ENCODE measurements at places on chromosomes 7 and 10. TPM values are rescaled to one million over a fixed set of nuclear protein-coding genes. Genes with fewer than 3 reads are reported as not detected.

DNA sequence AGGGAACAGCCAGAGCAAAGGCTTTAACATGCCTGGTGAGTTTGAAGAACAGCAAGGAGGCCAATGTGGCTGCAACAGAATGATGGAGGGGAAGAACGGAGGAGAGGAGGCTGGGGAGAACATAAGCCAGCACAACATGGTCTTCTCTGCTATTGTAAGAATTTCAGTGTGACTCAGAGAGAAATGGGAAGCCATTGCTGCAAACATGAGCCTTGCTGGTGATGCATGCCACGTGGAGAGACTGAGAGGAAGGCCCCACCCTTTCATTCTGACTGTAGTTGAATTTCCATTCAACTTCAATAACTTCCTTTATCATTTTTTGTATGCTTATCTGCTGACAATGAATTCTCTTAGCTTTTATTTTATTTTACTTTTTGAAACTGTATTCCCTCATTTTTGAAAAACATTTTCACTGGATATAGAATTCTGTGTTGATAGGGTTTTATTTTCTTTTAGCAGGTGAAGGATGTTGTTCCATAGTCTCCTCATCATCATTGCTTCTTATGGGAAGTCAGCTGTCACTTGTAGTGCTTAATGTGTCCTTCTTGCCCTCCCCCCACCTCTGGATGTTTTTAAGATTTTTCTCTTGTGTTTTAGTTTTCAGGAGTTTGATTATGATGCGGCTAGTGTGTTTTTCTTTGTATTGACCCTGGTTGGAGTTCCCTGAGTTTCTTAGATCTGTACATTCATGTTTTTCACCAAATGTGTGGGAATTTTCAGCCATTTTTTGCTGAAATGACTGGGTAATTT lies 46.4 kb upstream of the LEP start:
- H3K27me3 ChIP-seq = peaks cover 2% of the 10 kb centered on the region
- no peaks in the 10 kb centered on the region for H3K36me3 ChIP-seq
- H3K27ac ChIP-seq = no peak overlapping the region
- peaks cover 8% of the 10 kb centered on the region for H3K4me1 ChIP-seq
- no peak overlapping the region for H3K4me3 ChIP-seq

GRCh38 chr7:32022966-32023365 lies 47.2 kb downstream of the PDE1C start:
- no peak overlapping the region for H3K4me3 ChIP-seq
- no peaks in the 10 kb centered on the region for H3K27me3 ChIP-seq
- no peak for DNase-seq
- H3K27ac ChIP-seq = no peak overlapping the region

CEP41 gene
- polyA plus RNA-seq = 9.3 TPM

PDE1C gene
- 0.11 TPM for polyA plus RNA-seq

CYP2C8 gene
- 0.89 TPM for polyA plus RNA-seq

FEZF1 gene
- polyA plus RNA-seq = 15.7 TPM

GRCh38 chr7:74138945-74139843 lies 35.0 kb upstream of the EIF4H start:
- no peak overlapping the region for H3K4me3 ChIP-seq
- no peaks in the 10 kb centered on the region for H3K4me1 ChIP-seq
- H3K27ac ChIP-seq = 0 out of 2 replicates have a peak overlapping the region, but pooled peaks have one; percentile 21
- H3K36me3 ChIP-seq = no peaks in the 10 kb centered on the region
- DNase-seq = peak; percentile 67
- H3K27me3 ChIP-seq = no peaks in the 10 kb centered on the region

- H3K4me3 ChIP-seq = no peak overlapping the region
- H3K27ac ChIP-seq = no peak overlapping the region
- DNase-seq = no peak
- peaks cover 2% of the 10 kb centered on the region for H3K4me1 ChIP-seq
- H3K27me3 ChIP-seq = no peaks in the 10 kb centered on the region
- H3K36me3 ChIP-seq = no peaks in the 10 kb centered on the region
These were observed 21.1 kb downstream of the FAM53B start for GRCh38 chr10:124722798-124723783.

PTPN20 gene
- polyA plus RNA-seq = not detected

DNA sequence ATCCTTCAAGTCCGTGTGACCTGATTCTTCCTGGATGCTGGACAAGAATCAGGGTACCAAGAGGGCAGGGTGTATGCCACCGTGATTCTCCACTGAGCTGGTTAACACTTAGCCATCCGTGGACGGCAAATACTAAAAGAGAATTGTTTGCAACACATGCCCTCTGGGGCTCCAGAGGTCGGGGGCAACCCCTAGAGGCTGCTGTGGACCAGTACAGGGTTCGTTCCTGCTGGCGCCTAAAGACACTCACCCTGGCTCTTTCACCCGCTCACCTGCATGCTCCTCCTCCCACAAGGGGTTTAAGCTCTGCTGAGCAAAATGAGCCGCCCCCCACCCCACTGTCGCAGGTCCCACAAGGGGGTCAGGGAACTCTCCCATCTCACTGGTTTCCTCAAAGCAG lies 148.7 kb upstream of the ITGB1 start:
- H3K4me3 ChIP-seq = no peak overlapping the region
- H3K27ac ChIP-seq = no peak overlapping the region
- DNase-seq = no peak
- no peaks in the 10 kb centered on the region for H3K36me3 ChIP-seq

DNA sequence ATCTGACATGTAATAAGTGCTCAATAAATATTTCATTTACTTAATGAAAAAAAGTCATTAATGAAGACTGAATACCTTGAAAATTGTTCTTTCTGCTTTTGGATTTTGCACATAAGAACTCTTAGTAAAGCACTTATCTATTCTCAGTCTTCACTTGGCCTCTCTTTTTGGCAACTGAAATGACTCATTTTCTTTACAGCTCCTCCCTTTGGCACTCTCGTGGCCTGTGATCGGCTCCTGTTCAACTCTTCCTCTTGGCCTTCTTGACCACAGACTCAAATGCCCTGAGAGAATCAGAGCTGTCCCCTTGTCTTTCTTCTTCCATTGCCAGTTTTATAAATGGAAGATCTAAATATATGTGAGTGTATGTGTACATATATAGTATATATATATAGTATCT lies 54.2 kb downstream of the FOXP2 start:
- no peak overlapping the region for H3K27ac ChIP-seq
- no peaks in the 10 kb centered on the region for H3K27me3 ChIP-seq
- DNase-seq = no peak
- no peaks in the 10 kb centered on the region for H3K4me1 ChIP-seq
- no peak overlapping the region for H3K4me3 ChIP-seq

DNA sequence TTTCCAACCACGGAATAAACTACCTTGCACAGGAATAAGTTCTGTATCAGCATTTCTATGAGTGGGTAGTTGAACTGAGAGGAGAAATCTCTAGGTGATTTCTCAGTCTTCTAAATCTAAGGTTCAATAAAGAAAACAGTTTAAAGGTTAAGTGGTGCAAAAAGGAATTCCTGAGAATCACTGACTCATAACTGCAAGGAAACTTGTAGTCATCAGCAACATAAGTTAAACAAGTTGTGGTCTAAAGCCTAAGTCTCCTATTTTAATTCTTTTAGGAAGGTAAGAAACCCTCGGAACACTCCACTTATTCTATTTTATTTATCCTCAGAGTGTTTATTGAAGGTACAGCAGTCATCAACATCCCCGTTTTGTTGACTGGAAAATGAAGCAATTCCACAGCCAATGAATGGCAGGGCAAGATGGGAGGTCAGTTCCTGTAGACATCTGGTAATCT lies 92.4 kb upstream of the PIK3CG start:
- no peaks in the 10 kb centered on the region for H3K4me1 ChIP-seq
- no peaks in the 10 kb centered on the region for H3K36me3 ChIP-seq
- no peak overlapping the region for H3K4me3 ChIP-seq
- no peak overlapping the region for H3K27ac ChIP-seq

DNA sequence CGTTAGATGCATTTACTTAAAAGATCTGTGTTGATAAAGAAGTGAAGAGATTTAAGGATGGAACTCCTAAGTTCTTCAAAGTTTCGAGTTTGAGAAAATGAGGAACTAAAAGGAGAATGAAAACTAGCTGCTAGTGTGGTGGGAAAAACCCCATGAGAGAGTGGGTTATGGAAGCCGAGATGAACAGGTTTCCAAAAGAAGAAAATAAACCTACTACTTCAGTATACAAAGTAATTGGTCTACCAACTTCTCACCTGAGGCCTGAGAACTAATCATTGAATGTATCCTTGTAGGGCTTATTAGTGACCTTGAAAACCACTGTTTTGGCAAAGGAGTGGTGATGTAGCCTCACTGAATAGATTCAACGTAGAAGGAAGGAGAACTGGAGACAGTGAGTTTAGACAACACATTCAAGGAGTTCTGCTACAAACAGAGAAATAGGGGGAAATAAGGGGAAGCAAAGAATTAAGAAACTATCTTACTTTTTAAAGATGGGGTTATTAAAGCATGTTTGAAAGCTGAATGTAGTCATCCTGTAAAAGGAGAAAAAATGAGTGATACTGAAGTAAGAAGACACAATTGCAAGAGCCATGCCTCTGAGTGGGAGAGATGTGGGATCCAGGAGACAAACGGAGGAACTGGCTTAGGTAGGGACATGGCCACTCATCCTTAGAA lies 50.8 kb downstream of the CH25H start:
- no peaks in the 10 kb centered on the region for H3K4me1 ChIP-seq
- no peaks in the 10 kb centered on the region for H3K36me3 ChIP-seq
- DNase-seq = no peak
- H3K4me3 ChIP-seq = no peak overlapping the region
- H3K27me3 ChIP-seq = no peaks in the 10 kb centered on the region

GRCh38 chr7:102175423-102176170 lies 111.1 kb upstream of the SH2B2 start:
- no peak for DNase-seq
- H3K27ac ChIP-seq = no peak overlapping the region
- peaks cover 10% of the 10 kb centered on the region for H3K36me3 ChIP-seq
- no peaks in the 10 kb centered on the region for H3K4me1 ChIP-seq
- H3K4me3 ChIP-seq = no peak overlapping the region

DNA sequence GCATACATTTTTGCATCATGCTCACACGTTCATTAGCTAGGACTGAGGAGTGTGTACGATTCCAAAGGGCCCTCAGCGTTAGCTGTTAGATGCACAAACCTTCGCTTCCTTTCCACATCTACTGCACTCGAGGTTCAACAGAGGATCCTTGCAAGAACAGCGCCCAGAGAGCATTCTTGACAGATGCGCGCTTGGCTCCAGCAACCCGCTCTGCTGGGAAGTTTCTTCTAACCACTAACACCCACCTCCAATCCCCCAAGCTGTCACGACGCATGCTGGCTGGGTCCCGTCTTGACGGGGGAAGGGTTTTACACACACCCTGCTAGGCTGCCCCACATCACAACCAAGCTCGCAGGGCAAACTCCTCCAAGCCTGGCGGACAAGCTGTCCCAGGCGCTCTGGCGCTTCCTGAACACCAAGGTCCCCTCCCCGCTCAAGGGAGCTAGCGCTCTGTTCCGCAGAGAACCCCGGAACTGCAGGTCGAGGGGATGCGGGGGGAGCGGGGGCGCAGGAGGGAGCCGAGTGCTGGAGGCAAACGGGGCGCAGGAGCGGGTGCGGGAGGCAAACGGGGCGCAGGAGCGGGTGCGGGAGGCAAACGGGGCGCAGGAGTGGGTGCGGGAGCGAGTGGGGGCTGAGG lies 653 bp upstream of the ADRB1 start:
- no peak overlapping the region for H3K27ac ChIP-seq
- peak overlapping the region; percentile 68 for H3K4me3 ChIP-seq
- DNase-seq = no peak
- H3K4me1 ChIP-seq = peaks cover 13% of the 10 kb centered on the region

GRCh38 chr7:108090791-108091460 lies 39.2 kb downstream of the LAMB4 start:
- H3K27ac ChIP-seq = no peak overlapping the region
- no peak for DNase-seq
- no peaks in the 10 kb centered on the region for H3K36me3 ChIP-seq
- H3K4me1 ChIP-seq = peaks cover 6% of the 10 kb centered on the region
- H3K27me3 ChIP-seq = no peaks in the 10 kb centered on the region

OR2A1 gene
- polyA plus RNA-seq = 0.05 TPM

CALHM1 gene
- polyA plus RNA-seq = 0.49 TPM

PRKAR2B gene
- polyA plus RNA-seq = 10.4 TPM

DNA sequence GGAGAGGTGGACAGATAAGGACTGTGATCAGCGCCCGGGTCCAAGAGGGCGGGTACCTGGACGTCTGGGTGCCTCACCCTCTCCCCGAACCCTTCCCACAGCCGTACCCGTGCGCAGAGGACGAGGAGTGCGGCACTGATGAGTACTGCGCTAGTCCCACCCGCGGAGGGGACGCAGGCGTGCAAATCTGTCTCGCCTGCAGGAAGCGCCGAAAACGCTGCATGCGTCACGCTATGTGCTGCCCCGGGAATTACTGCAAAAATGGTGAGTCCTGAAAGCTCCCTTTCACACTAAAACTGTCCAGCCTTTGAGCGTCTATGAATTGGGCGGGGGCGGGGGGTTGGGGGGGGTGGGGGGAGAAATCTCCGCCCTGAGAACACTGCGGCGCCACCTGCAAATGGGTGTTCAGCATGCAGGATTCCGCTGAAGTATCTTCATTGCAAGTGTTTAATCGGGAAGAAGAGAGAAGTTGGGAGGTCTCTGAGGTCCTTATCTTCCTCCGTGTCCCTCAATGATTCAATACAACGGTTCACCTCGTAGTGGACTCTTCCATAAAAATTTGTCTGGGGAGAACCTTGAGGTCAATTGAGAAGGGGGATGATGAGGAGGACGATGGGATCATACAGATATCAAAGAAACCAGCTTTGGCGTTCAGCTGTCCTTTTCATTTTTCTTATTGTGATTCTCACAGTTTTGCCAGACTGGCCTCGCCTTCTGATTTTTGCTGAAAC lies 906 bp downstream of the DKK1 start:
- H3K4me1 ChIP-seq = peaks cover 8% of the 10 kb centered on the region
- peak overlapping the region; percentile 57 for H3K4me3 ChIP-seq
- no peak for DNase-seq
- H3K36me3 ChIP-seq = no peaks in the 10 kb centered on the region
- H3K27me3 ChIP-seq = peaks cover 64% of the 10 kb centered on the region
- H3K27ac ChIP-seq = no peak overlapping the region

GRCh38 chr10:53537508-53537907 lies 764.9 kb upstream of the MBL2 start:
- DNase-seq = no peak
- H3K27me3 ChIP-seq = no peaks in the 10 kb centered on the region
- H3K4me3 ChIP-seq = no peak overlapping the region

- H3K36me3 ChIP-seq = no peaks in the 10 kb centered on the region
- no peak overlapping the region for H3K27ac ChIP-seq
- no peaks in the 10 kb centered on the region for H3K4me1 ChIP-seq
- H3K27me3 ChIP-seq = no peaks in the 10 kb centered on the region
- DNase-seq = no peak
These were observed 68.6 kb downstream of the SRI start for GRCh38 chr7:88151119-88151790.

GRCh38 chr10:5089865-5090264 lies 4.3 kb upstream of the AKR1C3 start:
- H3K27me3 ChIP-seq = no peaks in the 10 kb centered on the region
- DNase-seq = no peak
- H3K27ac ChIP-seq = no peak overlapping the region
- H3K36me3 ChIP-seq = no peaks in the 10 kb centered on the region
- H3K4me1 ChIP-seq = peaks cover 6% of the 10 kb centered on the region

GTF2IRD1 gene
- polyA plus RNA-seq = 27.4 TPM

DNA sequence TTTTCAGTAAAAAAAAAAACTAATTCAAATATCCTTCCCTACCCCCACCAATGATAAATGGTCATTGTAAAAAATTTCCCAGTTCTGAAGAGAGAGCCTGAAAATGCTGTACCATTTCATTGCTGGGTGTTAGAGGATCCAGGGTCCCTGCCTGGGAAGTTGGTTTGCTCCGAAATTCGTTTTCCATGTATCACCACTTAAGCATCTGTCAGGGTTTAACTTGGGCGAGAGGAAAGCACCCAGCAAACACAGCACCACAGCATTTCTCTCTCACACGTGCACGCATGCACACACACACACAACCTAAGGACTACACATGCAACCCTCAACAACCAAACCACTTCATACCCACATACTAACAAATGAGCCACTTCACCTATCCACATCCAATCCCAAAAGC lies 42.1 kb upstream of the EMX2 start:
- H3K36me3 ChIP-seq = no peaks in the 10 kb centered on the region
- no peak overlapping the region for H3K4me3 ChIP-seq
- H3K4me1 ChIP-seq = no peaks in the 10 kb centered on the region
- H3K27ac ChIP-seq = no peak overlapping the region
- no peak for DNase-seq
